Suprapubic skin (tissue), 4 donors: ENCODE measurements at places on chromosomes 4 and X. TPM values are rescaled to one million over a fixed set of nuclear protein-coding genes. Genes with fewer than 3 reads are reported as not detected.

DNA sequence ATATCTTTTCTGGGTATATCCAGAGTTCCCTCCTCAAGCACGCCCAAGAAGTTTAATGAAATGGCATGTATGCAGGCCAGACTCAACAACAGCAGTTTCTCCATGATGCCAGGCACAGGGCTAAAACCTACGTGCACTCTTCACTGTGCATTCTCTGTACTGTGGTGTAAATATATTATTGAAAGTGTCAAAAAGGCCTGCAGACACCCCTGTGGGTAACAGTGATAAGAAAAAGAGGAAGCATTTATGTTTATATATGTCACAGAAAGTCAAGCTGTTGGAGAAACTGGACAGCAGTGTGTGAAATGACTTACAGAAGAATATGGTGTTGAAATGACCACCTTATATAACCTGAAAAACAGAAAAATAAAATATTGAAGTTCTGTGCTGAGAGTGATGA lies 29.6 kb upstream of the DCAF8L1 start:
- H3K4me1 ChIP-seq: no peaks in the 10 kb centered on the region
- no peak overlapping the region for H3K4me3 ChIP-seq

GRCh38 chrX:2427147-2427546 lies 73.6 kb downstream of the DHRSX start:
- H3K27ac ChIP-seq: no peak overlapping the region
- no peak overlapping the region for H3K4me3 ChIP-seq
- no peak for DNase-seq
- H3K4me1 ChIP-seq: no peaks in the 10 kb centered on the region
- no peaks in the 10 kb centered on the region for H3K27me3 ChIP-seq

Gene NPFFR2
- not detected for total RNA-seq

DNA sequence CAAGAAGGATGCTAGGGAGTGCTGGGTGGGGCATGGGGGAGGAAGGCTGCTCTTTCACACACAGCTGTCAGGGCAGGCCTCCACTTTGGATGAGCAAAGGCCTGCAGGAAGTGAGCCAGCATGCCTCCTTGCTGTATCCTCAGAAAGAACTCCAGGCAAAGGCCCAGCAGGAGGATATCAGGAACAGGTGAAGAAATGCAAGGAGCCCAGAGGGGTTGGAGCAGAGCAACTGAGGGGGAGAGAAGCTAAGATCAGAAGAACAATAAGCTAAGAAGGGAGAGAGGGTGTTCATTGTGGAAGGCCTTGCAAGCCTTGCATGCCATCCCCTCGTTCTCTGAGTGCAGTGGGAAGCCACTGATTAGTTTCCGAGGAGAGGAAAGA lies 115.1 kb downstream of the CAMK2D start:
- H3K4me3 ChIP-seq: no peak overlapping the region
- no peaks in the 10 kb centered on the region for H3K4me1 ChIP-seq
- DNase-seq: no peak
- no peaks in the 10 kb centered on the region for H3K27me3 ChIP-seq
- H3K27ac ChIP-seq: no peak overlapping the region
- H3K36me3 ChIP-seq: no peaks in the 10 kb centered on the region

DNA sequence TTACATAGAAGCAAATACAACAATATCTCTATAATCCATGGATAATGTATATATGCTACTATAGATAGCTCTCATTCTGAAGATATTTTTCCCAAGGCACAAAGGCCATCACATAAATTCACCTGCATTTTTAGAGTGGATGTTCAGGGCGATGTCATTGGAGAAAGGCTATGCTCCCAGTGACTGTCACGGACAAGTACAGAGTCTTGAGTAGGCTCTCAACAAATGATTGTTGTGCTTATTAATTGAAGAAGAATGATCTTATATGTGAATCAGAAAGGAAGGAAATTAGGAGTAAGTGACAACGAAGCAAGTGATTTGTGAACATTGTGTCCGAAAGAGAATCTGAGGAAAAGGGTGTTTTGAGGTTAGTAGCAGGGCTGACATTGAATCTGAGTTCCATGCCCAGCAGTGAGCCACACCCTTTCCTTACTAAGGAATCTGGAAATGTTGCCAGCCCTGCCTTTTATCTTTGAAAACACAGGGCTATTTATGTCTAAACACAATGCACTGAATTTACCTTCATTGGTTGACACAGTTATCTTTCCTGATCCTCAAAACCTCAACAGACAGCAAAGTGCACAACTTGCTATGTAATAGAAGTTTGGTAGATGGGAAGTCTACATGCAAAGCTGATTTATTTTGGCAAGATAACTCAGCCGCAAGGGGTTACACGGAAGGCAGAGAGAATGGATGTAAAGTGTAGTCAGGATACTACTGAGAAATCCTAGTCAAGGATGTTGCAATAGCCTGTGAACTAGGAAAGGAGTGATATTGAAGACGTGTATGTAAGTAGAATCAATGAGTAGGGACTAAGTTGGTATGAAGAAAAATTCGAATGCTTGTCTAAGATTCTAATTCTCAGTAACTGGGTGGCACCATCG lies 50.4 kb downstream of the SORBS2 start:
- no peak overlapping the region for H3K4me3 ChIP-seq
- H3K27ac ChIP-seq: peak overlapping the region; percentile 27
- no peak for DNase-seq
- no peaks in the 10 kb centered on the region for H3K27me3 ChIP-seq
- peaks cover 4% of the 10 kb centered on the region for H3K4me1 ChIP-seq

Gene CENPE
- 5.3 TPM for total RNA-seq

DNA sequence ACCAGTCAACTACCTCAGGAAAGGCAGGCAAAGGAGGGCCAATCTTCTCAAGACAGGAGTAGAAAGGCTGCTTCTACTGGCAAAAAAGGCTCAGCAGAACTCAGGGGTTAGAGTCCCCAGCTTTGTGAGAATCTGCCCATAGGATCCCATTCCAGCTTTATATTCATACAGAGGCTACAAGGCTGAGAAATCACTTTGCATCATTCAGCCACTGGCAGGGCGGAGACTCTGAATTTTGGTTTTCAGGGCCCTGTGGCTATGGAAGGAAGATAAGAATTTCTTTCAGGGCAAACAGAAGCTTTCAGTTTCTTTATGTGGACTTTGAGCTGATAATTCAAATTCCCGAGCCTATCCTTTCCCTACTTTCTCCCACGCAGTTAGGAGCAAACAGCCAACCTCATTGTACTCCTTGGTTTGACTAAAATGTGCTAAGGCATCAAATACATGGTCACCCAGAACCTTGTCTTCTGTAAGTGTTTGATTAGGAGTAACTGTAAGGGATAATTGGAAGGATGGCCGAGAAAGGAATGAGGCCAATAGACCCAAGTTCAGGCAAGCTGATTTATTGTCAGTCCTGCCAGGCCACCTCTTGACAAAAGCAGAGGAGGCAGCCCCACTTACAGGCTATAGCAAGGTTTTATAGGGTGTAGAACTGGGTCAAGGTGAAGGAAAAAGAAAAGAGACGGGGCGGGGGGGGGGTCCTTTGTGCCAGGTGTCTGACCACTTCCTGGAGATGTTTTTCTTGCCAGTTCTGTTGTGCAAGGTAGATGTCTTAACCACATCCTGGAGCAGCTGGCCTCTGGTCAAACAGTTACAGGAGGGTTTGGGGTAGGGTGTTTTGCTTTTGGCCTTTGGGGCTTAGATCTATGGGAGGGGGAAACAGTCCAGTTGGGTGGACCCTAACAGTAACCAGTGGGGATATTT lies 165.3 kb upstream of the PPP1R2C start:
- no peaks in the 10 kb centered on the region for H3K4me1 ChIP-seq
- no peaks in the 10 kb centered on the region for H3K36me3 ChIP-seq

DNA sequence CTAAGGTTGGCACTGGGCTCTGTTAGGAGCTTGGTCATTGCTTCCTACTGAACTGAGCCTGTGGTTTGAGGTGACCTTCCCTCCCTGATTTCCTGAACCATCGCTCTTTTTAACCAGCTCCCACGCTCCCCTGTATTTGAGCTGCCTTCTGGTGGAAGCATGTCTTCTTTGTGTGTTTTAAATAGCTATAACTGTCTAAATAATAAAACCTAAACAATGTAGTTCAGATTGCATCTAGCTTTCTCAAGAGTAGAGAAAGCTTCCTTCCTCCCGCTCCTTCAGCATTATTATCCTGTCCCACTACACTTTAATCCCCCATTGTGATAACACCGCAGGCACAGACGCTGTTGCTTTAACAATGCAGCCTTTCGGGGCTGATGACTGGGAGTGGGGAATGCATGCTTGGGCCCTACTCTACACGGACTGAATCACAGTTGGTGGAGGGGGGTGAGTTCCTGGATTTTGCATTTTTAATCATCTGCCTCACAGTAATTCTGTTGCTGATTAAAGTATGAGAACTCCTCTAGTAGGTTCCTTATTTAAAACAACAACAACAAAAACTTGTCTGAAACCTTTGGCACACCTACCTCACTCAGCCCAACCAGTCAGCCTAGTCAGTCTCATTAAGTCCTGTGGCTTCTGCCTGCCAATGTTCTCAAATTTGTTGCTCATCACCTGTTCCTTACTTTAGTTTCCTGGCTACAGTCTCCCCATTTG lies 6.6 kb downstream of the SMS start:
- H3K36me3 ChIP-seq: no peaks in the 10 kb centered on the region
- peaks cover 10% of the 10 kb centered on the region for H3K4me1 ChIP-seq
- H3K27ac ChIP-seq: peak overlapping the region; percentile 34
- no peak for DNase-seq
- H3K4me3 ChIP-seq: no peak overlapping the region

Gene NKX1-1
- not detected for total RNA-seq

- no peaks in the 10 kb centered on the region for H3K27me3 ChIP-seq
- H3K4me3 ChIP-seq: no peak overlapping the region
- no peak for DNase-seq
- H3K4me1 ChIP-seq: no peaks in the 10 kb centered on the region
Measured at GRCh38 chr4:25767877-25768725, 94.7 kb downstream of the SEL1L3 start.

DNA sequence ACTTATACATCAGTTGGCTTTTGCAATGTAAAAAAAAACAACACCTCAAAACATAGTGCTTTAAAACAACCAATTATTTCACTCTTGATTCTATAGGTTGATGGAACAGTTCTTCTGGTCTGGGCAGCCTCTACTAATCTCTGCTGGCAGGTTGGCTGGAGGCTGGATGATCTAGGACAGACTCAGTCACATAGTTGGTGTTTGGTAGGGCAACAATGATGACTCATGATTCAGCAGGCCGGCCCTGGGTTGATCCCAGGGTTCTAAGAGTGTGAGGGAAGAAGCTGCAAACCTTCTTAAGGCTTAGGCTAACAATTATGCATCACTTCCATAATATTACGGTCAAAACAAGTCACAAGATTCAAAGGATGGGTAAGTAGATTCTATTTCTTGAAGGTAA lies 558.2 kb downstream of the ZNF674 start:
- no peaks in the 10 kb centered on the region for H3K36me3 ChIP-seq
- H3K4me1 ChIP-seq: no peaks in the 10 kb centered on the region
- H3K4me3 ChIP-seq: no peak overlapping the region
- no peak for DNase-seq

Gene GASK1B
- total RNA-seq: 12.6 TPM

Gene SPANXC
- not detected for total RNA-seq

GRCh38 chr4:6287017-6287788 lies 17.6 kb downstream of the WFS1 start:
- peaks cover 46% of the 10 kb centered on the region for H3K36me3 ChIP-seq
- H3K27me3 ChIP-seq: no peaks in the 10 kb centered on the region
- no peak for DNase-seq
- no peak overlapping the region for H3K4me3 ChIP-seq

Gene NPY5R
- 2.7 TPM for total RNA-seq

DNA sequence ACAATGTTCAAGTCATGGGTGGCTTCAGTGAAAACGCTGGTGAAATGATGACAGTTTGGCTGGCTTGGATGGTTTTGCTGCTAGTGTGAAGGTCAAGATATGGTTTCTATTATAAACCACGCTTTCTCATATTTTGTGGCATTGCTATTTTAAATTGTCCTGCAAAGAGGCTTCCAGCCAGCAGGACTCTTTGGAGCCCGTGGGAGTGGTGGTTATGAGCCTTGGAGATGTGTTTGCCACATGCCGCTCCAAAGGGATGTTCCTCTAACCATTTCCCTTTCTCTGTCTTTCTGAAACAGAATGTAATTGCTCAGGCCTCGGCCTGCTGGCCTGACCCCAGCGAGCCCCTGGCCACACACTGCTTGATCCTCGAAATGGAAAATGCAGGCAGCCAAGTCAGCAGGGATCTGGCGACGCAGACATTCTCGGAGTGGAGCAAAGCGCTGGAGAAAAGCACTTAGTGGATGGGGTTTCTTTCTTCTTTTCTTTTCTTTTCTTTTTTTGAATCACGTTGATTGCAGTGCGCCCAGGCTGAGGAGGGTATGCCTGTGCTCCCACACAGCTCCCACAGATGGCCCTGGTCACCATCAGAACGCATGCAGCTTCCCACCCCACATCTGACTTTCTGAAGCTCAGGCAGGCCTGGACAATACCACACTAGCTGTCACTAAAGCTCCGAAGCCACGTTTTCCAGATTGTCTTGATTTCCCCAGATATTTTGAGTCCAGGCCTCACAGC lies 114.0 kb downstream of the ENPP6 start:
- peak overlapping the region; percentile 19 for H3K27ac ChIP-seq
- H3K4me1 ChIP-seq: peaks cover 7% of the 10 kb centered on the region
- H3K36me3 ChIP-seq: no peaks in the 10 kb centered on the region
- H3K27me3 ChIP-seq: no peaks in the 10 kb centered on the region
- DNase-seq: no peak

DNA sequence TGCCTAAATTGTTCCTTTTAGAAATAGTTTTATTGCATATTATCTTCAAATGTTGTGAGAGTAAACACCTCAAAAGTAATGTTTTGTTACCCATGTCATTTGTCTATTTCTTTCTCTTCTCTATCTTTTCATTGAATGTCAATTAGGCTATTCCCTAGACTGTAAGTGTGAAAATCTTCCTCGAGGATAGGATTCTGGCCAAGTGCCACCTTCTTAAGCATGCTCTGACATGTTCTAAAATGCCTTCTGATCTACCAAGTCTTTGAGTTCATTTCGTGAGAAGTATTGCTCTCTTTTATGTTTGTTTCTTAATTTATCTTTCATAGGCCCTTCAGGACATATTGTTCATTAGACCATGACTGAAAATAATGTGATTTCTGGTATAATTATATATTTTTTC lies 44.1 kb upstream of the TLL1 start:
- no peaks in the 10 kb centered on the region for H3K27me3 ChIP-seq
- no peak overlapping the region for H3K4me3 ChIP-seq
- no peaks in the 10 kb centered on the region for H3K36me3 ChIP-seq
- no peak overlapping the region for H3K27ac ChIP-seq

DNA sequence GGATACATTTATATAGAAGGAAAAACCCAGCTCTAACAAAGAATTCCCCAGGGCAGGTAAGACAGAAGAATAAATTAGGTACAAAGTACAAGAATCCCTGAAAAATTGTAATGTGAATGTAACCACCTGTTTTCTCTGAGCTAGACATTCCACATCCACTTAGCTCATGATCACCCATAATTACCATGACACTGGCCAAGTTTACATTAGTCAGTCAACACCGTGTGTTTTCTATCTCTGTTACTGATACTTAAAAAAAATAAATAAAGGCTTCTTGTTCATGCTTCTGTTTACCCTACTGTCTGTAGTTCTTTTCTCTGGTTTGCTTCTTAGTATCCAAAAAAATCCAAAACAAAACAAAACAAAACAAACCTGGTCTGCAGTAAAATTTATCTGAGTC lies 66.0 kb downstream of the CBLL2 start:
- no peak overlapping the region for H3K27ac ChIP-seq
- no peak for DNase-seq
- no peaks in the 10 kb centered on the region for H3K4me1 ChIP-seq
- no peak overlapping the region for H3K4me3 ChIP-seq

Gene PITX2
- total RNA-seq: 8.3 TPM

GRCh38 chr4:93103042-93103441 lies 725.5 kb upstream of the ATOH1 start:
- no peaks in the 10 kb centered on the region for H3K4me1 ChIP-seq
- no peaks in the 10 kb centered on the region for H3K36me3 ChIP-seq
- no peak for DNase-seq
- H3K27me3 ChIP-seq: no peaks in the 10 kb centered on the region
- no peak overlapping the region for H3K4me3 ChIP-seq
- H3K27ac ChIP-seq: no peak overlapping the region
